Activated CD4-positive, CD25-positive, alpha-beta regulatory T cell treated with anti-CD3 and anti-CD28 coated beads, Interleukin-2, amount 50 U/mL, for 72 hours (primary cell): ENCODE measurements at places on chromosomes 6 and 20.
A peak's percentile ranks its signal among the peaks of the same experiment; 100 is the strongest.

DNA sequence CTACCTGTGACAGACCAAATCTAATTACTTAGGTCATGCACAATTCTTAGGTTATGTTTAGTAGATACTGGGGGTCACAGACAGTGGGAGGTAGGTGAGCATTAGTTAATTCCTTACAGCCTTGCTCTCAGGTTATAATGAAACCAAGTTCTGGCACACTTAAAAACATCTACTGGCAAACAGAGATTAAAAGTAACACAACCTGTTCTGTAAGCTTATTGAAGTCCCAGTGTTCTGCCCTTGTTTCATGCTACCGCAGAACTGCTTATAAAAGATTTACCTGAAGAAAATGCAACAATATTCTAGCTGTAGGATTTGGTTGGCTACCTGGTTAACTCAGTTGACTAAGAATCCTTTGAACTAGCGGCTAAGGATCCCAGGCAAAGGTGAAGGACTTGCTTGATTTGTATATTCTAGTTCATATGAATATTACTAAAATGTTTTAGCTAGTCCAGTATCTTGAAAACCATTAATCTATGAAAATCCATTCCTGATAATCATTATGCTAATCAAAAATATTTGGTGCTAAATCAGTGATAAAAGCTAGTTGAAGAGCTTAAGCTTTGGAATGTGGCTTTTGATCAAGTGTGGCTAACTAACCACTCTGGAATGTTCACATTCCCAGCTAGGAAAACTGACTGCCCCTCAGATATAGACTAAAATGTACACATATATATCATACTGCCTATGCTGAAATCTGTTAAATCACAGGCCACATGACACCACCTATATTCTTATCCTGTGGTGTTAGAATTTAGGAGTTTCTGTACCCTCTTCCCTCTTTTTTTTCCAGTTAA lies 7.2 kb downstream of the PEX3 start:
- no peak for DNase-seq

- DNase-seq, result no peak
These were observed 42.2 kb upstream of the ADIG start for GRCh38 chr20:38538789-38539188.

- DNase-seq, result no peak
These were observed 515.7 kb downstream of the FRK start for GRCh38 chr6:115544765-115545671.

DNA sequence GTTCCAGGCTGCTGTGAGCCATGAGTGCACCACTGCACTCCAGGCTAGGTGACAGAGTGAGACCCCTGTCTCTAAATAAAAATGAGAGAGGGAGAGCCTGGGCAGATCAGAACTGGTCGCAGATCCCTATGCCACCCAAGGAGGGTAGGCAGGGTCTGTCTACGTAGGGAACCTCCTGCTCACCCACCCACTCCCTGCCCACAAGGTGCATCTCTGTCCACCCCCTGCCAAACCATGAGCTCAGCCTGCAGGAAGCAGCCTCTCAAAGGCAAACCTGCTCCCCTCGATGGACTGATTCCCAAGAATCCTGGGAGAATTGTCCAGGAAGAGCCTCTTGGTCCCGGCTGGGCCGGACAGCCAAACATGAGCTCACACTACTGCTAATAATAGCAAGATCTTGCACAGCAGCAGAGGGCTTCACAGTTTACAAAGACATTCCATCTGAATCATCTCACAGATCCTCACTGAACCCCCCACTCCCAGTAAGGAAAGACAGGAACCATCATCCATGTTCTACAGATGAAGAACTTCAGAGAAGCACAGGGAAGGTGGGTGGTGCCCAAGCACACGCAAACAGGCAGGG lies 27.8 kb upstream of the TLDC2 start:
- DNase-seq, result no peak

DNA sequence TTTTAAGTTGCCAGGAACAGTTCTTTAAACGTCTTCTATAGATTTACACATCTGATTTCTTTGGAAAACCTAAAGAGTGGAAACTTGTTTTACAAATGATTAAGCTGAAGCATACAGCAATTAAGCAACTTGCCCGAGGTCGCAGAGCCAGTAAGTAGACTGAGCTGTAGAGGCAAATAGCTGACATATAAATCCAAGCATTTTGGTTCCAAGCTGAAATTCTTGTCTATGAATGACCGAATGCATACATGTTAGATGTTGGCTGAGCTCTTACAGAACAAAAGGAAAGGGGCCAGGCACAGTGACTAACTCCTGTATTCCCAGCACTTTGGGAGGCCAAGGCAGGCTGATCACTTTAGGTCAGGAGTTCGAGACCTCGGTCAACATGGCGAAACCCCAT lies 101.8 kb upstream of the SGK1 start:
- DNase-seq, result no peak

GRCh38 chr6:27209659-27210269 lies 37.7 kb upstream of the PRSS16 start:
- no peak for DNase-seq

- peak; percentile 83 for DNase-seq
These were observed at the start of gene MDN1 for GRCh38 chr6:89819336-89820130. MDN1 (minus strand) TSS chr6:89819794; CDS start chr6:89819607, 187 bp downstream.

GRCh38 chr6:163808231-163808630 lies 393.7 kb downstream of the QKI start:
- DNase-seq, result no peak

DNA sequence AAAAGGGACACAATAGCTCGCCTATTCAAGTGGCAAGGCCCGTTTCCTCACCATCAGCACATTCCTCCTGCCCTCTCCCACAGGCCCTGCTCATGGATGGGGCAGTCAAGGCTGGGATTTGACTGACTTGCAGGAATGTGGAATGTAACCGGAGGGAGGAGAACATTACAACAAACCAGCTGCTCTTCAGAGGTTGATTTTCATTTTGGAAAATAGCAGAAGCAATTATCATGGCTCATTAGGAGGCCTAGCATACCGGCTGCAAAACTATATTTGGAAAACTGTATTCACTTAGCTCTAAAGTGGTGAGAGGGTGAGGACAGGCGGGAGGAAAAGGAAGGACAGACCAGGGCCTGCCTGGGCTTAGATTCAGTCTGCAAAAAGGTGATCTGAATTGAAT lies 283.7 kb downstream of the CD83 start:
- no peak for DNase-seq

GRCh38 chr6:144285798-144286502 lies 815 bp downstream of the UTRN start:
- DNase-seq, result peak; percentile 45

DNA sequence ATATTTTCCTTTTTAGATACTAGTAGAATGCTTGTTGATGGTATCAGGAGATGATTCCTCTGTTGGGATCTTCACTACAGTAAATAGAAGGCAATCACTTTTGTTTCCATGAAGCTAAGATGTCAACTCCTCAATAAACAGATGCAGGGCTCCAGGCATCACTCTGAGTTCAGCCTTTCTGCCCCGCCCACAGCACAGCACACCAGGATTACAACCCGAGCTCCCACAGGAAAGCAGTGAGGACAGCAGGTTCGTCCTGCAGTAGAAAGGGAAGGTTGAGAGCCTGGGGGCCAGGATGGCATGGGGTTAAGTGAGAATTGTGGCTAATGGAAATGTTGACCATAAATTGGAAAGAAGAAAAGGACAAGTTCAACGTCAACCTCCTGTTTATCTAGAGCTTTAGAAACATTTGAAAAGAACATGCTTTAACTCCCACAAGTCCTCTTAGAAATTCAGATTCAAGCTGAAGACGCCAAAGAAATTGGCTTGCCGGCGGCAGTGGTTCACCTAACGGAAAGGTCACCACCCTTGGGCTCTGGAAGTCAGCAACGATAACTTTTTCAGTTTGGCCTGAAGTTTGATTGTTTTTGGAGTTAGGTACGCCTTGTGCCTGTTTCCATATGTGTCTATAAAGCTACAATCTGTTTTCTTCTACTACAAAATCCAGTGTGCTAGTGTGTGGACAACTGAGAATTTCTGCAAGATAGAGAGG lies 144.4 kb upstream of the PDE10A start:
- no peak for DNase-seq

GRCh38 chr20:19096843-19097242 lies 115.6 kb upstream of the SLC24A3 start:
- no peak for DNase-seq

GRCh38 chr6:31470801-31471200 lies 27.1 kb upstream of the MICB start:
- DNase-seq, result no peak

GRCh38 chr6:109610590-109610989 lies 80.4 kb downstream of the AK9 start:
- DNase-seq, result no peak

DNA sequence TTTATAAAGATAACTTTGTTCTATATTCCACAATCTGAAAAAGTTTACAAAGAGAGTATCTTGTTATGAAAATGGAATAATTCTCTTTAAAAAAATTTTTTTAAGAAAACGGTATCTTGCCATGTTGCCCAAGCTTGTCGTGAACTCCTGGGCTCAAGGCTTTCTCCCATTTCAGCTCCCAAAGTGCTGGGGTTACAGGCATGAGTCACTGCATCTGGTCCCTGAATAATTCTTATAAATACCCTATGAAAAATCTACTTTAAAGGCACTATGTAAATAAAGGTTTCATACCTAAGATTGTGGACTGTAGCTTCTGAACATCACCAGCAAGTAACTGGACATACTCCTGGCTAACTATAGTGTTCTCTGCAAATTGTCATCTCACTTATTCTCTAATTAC lies 60.3 kb downstream of the SAMD3 start:
- no peak for DNase-seq

- DNase-seq, result no peak
These were observed 71.1 kb downstream of the ASCC3 start for GRCh38 chr6:100810015-100810414.

DNA sequence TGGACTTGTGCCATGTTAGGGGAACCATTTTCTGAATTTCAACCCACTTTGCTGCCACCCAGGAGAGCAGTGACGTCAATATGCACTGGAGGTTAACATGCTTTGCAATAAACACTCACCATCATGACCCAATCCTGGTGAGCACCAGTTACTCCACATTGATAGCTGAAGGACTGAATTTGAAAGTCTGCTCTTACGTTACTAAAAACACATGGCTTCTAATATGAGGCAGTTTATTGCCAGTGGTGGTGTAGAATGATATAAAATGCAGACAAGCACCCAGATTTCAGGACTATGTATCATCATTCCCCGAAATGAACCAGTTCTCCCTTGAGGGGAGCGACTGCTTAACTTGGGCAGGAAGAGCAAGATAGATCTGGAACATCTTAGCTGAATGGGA lies 23.8 kb downstream of the RFPL4B start:
- DNase-seq, result no peak

DNA sequence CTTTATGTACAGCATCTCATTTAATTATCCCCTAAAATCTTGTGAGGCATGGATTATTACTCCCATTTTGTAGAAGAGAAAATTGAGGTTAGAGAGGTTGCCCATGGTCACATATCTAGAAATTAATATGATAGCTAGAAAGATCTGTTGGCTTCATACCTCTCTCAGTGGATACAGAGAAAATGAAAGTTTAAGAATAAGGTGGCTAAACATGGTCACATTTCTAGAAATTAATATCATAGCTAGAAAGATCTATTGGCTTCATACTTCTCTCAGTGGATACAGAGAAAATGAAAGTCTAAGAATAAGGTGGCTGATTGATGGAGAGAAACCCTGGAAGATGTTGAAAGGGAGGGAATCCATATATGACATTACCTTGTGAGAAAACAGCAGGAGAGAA lies 260.7 kb upstream of the MAN1A1 start:
- no peak for DNase-seq

- DNase-seq, result no peak
These were observed 56.4 kb downstream of the RIOK1 start for GRCh38 chr6:7445885-7446461.

GRCh38 chr6:123169774-123170095 lies 173.7 kb downstream of the CLVS2 start:
- DNase-seq, result no peak

GRCh38 chr6:36727505-36728021 lies 29.9 kb downstream of the RAB44 start:
- DNase-seq, result no peak

GRCh38 chr6:43963203-43963602 lies 164.0 kb downstream of the MRPL14 start:
- no peak for DNase-seq
